Muscle of arm (tissue), 14 donors: ENCODE measurements at places on chromosomes 4 and X.

DNA sequence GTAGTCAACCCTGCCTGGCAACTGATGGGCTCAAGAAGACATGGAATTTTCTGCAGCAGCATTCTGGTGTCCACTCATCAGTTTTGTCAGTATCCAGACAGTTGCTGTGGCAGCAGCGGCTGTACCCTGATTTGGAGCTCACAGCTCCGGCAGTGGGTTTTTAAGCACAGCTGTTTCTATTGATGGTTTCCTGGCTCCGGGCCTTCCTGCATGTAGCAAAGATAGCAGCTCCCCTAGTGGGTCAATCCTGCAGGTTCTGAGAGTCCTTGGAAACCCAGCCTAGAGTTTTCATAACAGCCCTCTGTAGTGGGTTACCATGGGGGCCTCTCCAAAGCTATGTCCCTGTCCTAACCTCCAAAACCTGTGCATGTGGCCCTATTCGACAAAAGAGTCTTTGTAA lies 84.0 kb upstream of the ATP6AP2 start:
- peak; percentile 43 for DNase-seq

- DNase-seq, result no peak
These were observed 556.0 kb upstream of the CPEB2 start for GRCh38 chr4:14446311-14446710.

GRCh38 chr4:102501447-102501696 lies 213 bp downstream of the NFKB1 start:
- DNase-seq, result no peak

- no peak for DNase-seq
These were observed 66.3 kb upstream of the MSN start for GRCh38 chrX:65601126-65601525.

DNA sequence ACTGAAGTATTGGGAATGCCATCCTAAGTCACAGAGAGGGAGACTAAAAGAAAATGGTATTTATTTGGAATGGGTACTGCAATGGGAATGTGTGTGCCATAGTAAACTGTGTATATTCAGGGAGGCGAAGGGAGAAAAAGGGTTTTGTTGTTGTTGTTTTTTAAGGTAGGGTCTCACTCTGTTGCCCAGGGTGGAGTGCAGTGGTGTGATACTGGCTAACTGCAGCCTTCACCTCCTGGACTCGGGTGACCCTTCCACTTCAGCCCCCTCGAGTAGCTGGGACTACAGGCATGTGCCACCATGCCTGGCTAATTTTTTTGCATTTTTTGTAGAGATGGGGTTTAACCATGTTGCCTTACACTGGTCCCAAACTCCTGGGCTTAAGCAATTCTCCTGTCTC lies 4.3 kb upstream of the SLC10A3 start:
- DNase-seq, result no peak

DNA sequence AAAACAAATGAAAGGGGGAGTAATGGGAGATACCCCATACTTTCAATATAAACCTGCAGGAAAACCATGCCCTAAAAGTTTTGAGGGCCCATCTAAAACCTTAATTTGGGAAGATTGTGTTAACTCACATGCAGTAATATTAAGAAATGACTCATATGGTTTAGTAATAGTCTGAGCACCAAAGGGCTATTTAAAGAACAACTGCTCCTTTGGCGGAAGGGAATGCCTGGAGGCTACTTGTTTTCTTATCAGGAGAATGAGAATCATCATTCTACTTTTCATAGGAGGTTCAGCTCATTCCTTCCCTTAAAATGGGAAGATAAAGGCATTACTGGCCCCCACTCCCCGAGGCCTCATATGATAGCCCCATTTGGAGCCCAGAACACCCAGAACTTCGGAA lies 47.6 kb downstream of the SPIN3 start:
- DNase-seq, result no peak

GRCh38 chr4:8185295-8185694 lies 13.8 kb upstream of the SH3TC1 start:
- peak; percentile 40 for DNase-seq

DNA sequence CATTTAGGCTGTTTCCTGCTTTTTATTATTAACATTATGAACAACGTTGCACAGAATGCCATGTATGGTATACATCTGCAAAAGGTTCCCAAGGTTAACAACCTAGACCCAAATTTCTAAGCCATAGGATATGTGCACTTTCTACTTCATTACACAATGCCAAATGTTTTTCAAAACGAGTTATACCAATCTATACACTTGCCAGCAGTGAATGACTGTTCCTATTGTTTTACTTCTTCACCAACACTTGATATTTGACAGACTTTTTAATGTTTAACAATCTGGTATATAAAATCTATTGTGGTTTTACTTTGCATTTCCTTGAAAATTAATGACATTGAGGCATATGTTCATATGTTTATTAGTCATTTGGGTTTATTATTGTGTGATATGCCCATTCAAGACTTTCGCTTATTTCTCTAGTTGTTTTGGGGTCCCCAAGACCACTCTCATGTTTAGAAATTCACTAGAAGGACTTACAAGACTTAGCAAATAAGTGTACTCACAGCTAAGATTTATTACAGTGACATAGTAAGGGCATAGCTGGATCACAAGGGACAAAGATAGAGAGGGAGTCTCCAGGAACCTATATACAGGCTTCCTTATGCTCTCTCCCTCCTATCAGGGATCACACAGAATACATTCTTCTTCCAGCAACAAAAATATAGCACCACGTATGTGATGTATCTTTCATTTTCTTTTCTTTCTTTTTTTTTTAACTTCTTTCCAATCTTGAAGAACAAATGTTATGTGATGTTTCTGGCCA lies 62.5 kb downstream of the TBCK start:
- DNase-seq, result no peak

GRCh38 chrX:83819304-83819703 lies 41.6 kb upstream of the CYLC1 start:
- no peak for DNase-seq

GRCh38 chrX:132708529-132708928 lies 219.7 kb upstream of the MBNL3 start:
- DNase-seq, result no peak

DNA sequence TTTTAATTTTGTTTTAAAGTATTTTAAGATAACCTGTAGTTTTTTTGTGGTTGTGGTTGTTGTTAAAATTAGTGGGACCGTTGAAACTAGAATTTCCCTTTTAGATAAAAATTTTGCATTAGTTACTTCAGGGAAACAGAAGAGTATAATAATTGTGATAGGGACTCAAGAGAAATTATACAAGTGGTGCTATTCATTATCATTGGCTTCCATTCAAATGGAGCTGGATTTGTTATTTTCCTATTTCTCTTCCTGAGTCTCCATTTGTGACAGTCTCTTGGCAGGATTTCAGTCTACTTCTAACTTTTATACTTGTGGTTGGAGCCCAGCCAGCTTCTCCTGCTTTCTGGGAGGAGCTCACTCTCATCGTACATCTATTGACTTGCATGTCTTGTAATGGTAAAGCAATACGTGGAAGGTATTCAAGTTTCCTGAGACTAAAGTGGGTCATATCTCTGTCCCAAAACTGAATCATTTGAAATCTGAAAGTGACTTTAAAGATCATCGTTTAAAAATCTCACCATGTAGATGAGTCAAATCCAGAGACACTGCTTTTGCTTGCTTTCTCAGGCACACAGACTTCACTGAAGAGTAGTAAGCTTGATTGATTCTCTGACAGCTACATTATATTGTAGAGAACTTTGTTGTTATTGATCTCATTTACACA lies 155.8 kb downstream of the RPA4 start:
- DNase-seq, result no peak

GRCh38 chr4:1609901-1610790 lies 74.0 kb downstream of the FAM53A start:
- DNase-seq, result no peak

DNA sequence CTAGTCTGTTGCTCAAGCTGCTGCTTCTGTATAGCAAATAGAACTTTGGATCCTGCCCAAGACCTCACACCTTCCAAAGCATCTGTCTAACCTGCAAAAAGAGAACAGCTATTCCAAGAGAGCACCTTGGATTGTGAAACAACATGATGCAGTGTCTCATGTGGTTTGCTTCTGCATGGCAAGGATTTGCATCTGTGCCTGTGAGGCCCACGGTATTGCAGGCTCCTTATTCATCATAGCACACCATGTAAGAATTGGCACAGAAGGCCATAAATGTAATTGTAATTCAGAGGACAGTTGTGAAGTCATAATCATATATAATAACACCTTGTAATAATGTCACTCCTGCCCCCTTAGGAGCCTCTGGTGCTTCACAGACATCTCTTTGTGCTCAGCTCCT lies 147.1 kb downstream of the ZNF674 start:
- no peak for DNase-seq

DNA sequence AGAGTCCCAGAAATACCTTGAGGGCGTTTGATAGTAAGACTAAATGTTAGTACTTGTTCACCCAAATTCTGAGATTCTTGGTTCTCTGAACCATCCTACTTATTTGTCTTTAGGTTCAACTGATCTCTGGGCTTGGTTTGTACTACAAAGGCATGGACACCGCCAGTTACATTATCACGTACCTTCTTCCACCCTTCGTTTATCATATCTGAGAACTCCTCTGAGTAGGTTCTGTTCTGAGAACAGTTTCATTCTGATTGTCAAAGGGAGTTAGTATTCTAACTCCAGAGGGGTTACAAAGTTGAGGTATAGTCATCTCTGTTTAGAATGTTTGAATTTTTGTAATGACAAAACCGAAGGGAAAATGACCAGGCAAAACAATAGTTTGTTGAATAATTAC lies 19.3 kb downstream of the ZFX start:
- DNase-seq, result no peak

GRCh38 chr4:184801781-184802696 lies 23.7 kb downstream of the ACSL1 start:
- no peak for DNase-seq

DNA sequence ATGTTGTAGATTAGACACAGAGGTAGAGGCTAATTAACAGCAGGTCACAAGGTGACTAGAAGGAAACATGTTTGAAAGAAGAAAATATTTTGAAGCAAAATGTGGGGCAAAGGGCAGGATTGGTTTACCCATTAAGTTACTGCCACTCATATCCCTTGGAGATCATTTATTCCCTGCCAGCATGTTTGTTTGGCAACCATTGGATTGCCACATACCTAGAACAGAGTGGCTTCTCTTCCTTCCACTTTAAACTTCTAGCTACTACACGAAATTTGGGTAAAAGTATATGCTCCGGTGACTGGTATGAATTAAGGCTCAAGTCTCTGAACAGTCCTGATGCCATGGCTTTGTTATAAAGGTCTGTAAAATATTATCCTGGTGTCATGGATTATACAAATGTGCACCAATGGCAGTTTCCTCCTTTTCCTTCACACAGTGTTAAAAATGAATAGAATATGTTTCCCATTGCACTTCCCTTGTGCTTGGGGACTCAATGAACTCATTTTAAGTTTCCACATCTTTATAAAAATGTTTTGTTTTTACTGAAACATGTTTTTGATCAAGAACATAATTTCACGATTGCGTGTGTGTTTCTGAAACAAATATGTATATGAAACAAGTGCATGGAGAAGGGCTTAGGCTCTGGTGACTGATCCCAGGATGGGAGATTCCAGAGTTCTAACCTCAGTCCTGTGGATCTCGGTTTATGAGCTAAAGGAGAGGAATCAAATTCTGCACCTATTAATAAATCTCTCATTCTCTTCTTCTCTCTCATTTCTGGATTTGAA lies 12.3 kb downstream of the BMP3 start:
- DNase-seq, result no peak

DNA sequence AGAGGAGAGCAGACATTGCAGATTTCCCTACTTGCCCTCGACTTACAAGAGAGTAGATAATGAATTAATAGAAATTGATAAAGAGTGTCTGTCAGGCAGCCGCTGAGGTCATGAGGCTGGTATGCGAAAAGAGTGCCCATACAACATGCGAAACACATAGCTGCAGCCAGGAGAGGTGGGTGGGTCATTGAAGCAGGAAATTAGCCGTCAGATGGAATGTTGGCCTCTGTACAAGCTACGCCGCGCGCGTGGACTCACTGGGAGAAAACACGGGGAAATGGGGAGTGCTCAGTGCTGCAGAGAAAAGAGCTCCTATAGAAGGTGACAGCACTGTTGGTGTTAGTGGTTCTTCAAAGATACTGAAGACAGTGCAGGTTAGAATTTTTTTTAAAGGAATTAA lies 125.1 kb downstream of the RAPGEF2 start:
- peak; percentile 61 for DNase-seq

- no peak for DNase-seq
These were observed 209.3 kb downstream of the UGT8 start for GRCh38 chr4:114807759-114808404.

GRCh38 chr4:137768196-137768595 lies 235.9 kb upstream of the PCDH18 start:
- DNase-seq, result no peak

DNA sequence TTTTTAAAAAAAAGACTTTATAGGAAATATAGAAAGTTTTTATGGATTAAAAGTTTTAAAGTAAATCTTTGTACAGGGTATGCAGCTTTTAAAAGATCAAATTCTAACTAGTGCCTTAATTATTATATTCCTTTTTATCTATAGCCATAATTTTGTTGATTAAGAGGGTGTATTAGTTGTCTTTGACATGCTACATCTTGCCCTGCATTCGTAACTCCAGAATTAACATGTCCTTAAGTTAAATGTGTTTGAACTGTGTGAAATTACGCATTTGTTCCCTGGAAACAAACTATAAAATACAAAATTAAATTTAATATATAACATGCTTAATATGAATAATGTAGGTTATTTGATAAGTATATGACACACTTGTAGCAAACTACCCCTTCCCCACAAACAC lies 66.3 kb downstream of the PTPN13 start:
- DNase-seq, result no peak

- DNase-seq, result no peak
These were observed 580.2 kb downstream of the INPP4B start for GRCh38 chr4:142265946-142266345.

- no peak for DNase-seq
These were observed 26.5 kb downstream of the ADH5 start for GRCh38 chr4:99062120-99062519.

- no peak for DNase-seq
These were observed 1080.9 kb upstream of the IGFBP7 start for GRCh38 chr4:58191109-58191508.

DNA sequence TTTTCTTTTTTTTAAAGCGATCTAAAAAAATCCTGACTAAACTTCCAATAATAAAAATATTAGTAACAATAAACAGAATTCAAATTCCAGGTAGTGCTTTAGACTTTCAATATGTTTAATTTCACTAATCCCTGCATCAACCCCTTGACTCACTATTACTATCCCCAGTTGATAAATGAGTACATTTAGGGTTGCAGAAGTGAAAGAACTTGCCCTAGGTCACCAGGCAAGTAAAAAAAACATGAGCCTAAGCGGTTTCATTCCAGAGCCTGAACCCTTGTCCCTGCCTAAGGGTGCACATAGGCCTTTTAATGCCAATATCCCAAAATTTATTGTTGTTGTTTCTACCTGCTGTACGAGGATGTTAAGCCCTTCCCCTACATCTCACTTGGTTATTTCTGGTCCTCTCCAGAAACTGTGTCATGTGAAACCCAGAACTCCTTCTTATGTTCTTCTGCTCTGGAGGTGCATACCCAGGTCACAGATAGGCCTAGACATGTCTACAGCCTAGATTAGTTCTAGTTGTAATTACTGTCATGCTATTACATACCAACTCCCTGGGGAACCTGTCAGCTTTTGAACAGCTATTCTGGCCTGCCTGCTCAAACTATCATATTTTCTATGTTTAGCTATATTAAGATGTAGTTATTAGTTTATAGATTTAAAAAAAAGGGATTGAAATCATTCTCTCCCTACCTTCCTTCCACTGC lies 244.5 kb upstream of the PITX2 start:
- DNase-seq, result no peak
